ENCODE measurements at places on chromosomes 1 and 21. TPM values are rescaled to one million over a fixed set of nuclear protein-coding genes. Genes with fewer than 3 reads are reported as not detected.

DNA sequence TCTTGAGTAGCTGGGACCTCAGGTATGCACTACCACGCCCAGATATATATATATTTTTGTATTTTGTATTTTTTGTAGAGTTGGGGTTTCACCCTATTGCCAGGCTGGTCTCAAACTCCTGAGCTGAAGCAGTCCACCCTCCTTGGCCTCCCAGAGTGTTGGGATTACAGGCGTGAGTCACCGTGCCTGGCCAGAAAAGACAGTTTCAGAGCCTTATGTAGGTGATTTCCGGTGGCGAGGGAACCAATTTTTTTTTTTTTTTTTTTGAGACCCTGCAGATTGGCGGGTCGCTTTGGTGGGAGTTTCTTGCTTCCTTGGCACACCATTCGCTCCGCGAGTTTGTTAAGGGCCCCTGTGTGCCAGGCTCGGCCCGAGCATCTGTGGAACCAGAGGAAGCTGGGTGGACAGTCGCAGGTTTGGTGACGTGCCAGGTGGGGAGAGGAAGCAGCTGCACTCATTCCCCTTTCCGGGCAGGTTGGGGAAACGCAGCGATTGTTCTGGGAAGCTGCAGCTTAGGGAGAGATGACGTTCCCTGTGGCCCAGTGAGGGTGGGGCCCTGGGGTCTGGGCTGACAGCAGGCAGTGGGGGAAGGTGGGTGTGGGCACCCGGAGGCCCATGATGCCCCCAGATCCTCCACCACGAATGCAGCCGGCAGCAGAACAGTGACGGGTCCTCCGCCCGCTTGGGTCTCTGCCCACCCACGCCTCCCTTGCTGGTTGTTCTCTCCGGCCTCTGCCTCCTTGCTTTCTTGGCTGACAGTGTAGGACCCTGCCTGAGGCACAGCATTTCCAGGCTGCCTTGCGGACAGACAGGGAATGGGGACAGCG is 25.1 kb downstream of the SPSB1 start:
- no peak for DNase-seq
- peak overlapping the region; percentile 14 for H3K4me3 ChIP-seq
- peak overlapping the region; percentile 55 for H3K27ac ChIP-seq
- H3K4me1 ChIP-seq = peaks cover 54% of the 10 kb centered on the region
- H3K36me3 ChIP-seq = no peaks in the 10 kb centered on the region

DNA sequence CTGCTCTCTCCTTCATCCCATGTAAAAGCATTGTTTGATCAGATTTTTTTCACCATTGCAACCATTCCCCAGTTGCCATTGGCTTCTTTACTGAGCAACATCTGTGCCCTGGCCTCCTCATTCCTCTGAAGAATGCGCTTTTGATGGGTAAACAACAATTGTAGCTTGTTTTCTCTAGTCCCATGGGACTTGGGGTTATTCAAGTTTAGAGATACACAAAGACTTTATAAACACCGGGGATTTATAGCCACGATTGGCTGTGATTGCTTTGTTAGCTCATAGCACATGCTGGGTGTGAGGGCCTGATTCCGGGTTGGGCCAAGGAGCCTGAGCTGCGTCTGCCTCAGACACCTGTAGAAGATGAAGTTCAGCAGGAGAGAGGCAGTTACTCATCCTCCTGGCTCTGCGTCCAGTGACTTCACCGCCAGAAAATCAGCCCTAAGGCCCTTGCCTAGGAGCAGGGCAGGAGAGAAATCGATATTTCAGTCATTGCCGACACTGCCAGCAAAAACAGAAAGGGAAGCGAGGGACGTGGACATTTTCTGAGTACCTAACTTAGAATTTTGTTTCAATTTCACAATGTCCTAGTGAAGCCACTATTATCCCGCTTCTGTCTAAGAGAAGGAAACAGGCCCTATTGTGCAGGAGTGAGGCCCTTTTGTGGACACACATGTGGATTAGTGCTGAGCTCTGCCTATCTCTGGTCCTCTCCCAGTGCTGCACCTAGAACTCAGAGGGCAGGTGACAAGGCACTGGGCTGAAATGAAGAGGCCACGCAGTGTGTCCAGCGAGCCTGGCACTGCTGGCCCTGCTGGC is 159.8 kb upstream of the USP24 start:
- H3K27me3 ChIP-seq = no peaks in the 10 kb centered on the region
- H3K4me3 ChIP-seq = no peak overlapping the region
- no peak overlapping the region for H3K27ac ChIP-seq
- no peak for DNase-seq

DNA sequence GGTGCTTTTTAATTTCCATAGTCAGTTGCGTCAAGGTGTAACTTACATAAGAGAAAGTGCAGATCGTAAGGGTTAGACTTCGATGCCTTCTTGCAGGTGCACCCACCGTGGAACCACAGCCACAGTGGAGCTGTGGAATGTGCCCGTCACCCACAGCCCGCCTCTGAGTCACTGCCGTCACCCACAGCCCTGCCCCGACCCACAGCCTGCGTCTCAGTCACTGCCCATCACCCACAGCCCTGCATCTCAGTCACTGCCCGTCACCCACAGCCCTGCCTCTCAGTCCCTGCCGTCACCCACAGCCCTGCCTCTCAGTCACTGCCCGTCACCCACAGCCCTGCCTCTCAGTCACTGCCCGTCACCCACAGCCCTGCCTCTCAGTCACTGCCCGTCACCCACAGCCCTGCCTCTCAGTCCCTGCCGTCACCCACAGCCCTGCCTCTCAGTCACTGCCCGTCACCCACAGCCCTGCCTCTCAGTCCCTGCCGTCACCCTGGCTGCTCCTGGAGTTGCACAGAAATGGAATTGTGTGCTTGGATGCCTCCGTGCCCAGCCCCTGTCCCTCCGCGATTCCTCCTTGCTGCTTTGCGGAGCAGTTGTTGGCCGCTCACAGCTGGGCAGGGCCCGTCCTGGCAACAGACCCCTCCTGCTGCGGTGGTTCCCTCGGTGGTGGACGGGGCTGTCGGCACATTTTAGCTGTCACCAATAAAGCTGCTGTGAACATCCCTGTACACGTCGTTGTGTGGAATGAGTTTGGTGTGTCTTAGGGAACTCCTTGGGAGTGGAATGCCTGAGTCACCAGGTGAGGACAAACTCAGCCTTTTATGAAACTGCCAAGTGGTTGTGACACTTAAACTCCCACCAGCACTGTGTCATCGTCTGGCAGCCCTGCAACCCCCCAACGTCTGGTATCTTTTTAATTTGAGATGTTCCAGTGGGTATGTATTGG is 44.9 kb upstream of the COL6A2 start:
- peaks cover 37% of the 10 kb centered on the region for H3K4me1 ChIP-seq
- DNase-seq = no peak
- no peak overlapping the region for H3K4me3 ChIP-seq
- H3K36me3 ChIP-seq = no peaks in the 10 kb centered on the region

- H3K4me3 ChIP-seq = no peak overlapping the region
- H3K4me1 ChIP-seq = no peaks in the 10 kb centered on the region
- no peak overlapping the region for H3K27ac ChIP-seq
- no peaks in the 10 kb centered on the region for H3K27me3 ChIP-seq
These were observed 533.1 kb downstream of the KIF26B start for GRCh38 chr1:245687636-245688535.

DNA sequence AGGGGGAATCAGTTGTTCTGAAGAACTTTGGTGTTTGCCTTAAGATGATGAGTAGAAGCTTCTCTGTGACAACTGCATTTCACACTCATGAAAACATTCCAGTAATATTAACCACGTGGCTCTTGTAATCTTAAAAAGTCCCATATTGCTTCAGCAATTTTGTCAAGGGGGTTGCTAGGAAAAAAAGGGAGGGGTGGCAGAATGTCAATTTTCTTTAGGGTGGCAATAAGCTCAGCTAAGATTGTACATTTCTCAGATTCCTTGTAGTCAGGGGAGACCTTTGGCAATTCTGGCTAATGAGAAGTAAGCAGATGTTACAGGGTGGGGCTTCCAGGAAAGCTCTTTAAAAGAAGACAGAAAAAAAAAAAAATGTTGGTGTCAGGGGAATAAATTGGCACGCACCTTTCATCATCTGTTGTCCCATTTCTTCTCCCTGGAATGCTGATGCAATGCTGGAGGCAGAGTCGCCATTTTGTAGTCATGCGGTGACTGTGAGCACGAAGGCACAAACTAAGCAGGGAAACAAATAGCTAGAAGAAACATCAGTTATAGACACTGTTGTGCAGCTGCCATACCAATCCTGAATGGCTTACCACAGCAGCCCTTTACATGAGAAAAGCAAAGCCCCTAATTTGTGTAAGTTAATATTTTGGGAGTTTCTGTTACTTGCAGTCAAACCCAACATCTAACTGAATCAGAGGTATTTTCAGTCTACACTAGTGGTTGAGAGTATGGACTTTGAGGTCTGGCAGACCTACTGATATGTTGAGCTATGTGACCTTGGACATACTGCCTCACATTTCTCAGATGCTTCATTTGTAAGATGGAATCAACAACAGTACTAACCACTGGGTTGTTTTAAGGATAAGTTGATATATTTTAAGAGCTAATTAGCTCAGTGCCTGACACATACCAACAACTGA is 56.1 kb upstream of the MRPS6 start:
- no peak overlapping the region for H3K4me3 ChIP-seq
- no peaks in the 10 kb centered on the region for H3K27me3 ChIP-seq
- no peak for DNase-seq
- H3K4me1 ChIP-seq = no peaks in the 10 kb centered on the region
- H3K27ac ChIP-seq = no peak overlapping the region

DNA sequence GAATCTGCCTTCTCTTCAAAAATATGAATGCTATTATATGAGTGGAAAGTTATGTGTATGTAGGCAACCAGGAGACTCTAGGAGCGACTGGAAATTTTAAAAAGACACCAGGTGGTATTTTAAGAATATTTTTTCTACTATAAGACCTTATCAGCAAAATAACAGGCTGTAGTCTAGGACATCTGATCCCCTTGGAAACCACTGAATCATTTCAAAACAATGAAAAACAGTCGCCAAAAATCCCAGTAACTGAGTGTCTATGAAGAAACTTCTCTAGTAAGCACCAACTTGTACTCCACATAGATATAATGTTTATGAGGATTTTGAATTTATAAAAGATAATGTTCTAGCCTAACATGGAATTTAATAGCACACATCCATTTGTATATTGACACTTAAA is 358.5 kb downstream of the GPATCH2 start:
- no peaks in the 10 kb centered on the region for H3K36me3 ChIP-seq
- DNase-seq = no peak
- no peak overlapping the region for H3K27ac ChIP-seq
- no peak overlapping the region for H3K4me3 ChIP-seq
- no peaks in the 10 kb centered on the region for H3K27me3 ChIP-seq

GRCh38 chr1:117620440-117620839 is 14.6 kb downstream of the TENT5C start:
- H3K27ac ChIP-seq = no peak overlapping the region
- DNase-seq = no peak
- H3K36me3 ChIP-seq = peaks cover 12% of the 10 kb centered on the region

DNA sequence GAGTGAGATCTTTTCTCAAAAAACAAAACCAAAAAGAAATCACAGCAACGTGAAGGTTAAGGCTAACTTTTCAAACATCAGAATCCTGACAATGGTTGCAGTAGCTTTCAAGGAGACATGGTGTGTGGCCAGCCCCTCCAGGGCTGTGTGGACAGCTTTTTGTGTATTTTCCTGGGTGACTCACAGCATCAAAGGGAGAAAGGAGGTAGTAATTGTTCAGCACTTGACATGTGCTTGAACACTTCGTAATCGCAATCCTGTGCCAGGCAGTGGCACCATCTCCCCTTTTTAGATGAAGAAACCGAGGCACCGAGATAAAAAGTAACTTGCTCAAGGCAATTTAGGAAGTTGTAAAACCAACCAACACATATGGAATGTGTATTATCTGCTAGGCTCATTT is 10.3 kb downstream of the NBL1 start:
- H3K36me3 ChIP-seq = peaks cover 18% of the 10 kb centered on the region
- no peak overlapping the region for H3K4me3 ChIP-seq
- no peak for DNase-seq
- peaks cover 11% of the 10 kb centered on the region for H3K4me1 ChIP-seq
- no peaks in the 10 kb centered on the region for H3K27me3 ChIP-seq
- no peak overlapping the region for H3K27ac ChIP-seq

The VASH2 gene
- 0.42 TPM for total RNA-seq
